Activated CD8-positive, alpha-beta memory T cell treated with anti-CD3 and anti-CD28 coated beads, Interleukin-2, amount 50 U/mL, for 48 hours (primary cell): ENCODE measurements at places on chromosomes 5 and 9.

GRCh38 chr5:137040641-137041340 lies 458.3 kb downstream of the SPOCK1 start:
- DNase-seq = no peak

DNA sequence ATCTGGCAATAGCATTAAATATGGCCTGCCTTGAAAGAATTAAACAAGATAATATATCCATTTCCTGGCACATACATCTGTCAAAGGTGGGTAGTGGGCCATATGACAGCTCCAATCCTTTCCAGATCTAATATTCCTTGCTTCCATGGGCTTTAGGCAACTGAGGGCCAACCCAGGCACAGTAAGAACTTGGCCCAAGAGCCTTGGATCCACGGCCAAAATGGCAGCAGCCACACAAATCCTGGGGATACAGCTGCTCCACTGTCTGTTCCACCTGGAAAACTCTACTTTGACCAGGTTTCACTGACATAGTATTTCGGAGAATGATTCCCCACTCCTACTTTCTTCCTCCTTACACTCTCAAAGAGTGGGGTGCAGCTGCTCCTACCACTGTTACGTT lies 13.3 kb downstream of the HAVCR1 start:
- DNase-seq = no peak

GRCh38 chr5:98941131-98941883 lies 12.5 kb upstream of the CHD1 start:
- DNase-seq = no peak

DNA sequence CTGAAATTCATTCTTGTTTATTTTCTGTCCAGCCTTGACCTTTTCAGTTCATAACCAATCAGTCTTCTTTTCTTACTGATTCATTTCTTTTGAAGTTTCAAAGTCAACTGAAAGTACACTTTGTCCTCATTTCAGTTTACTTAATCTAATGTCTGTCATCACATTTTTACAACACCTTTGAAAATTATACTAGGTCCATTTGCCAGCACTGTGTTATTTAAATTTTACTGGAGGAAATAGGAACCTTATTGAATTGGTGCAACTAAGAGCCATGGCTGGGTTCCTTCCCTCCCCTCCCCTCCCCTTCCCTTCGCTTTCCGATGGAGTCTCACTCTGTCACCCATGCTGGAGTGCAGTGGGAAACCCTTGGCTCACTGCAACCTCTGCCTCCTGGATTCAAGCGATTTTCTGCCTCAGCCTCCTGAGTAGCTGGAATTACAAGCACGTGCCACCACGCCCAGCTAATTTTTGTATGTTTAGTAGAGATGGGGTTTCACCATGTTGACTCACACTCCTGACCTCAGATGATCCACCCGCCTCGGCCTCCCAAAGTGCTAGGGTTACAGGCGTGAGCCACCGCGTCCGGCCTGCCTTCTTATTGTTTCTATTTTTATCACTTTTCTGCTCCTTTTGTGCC lies 6.3 kb downstream of the RMI1 start:
- DNase-seq = no peak

DNA sequence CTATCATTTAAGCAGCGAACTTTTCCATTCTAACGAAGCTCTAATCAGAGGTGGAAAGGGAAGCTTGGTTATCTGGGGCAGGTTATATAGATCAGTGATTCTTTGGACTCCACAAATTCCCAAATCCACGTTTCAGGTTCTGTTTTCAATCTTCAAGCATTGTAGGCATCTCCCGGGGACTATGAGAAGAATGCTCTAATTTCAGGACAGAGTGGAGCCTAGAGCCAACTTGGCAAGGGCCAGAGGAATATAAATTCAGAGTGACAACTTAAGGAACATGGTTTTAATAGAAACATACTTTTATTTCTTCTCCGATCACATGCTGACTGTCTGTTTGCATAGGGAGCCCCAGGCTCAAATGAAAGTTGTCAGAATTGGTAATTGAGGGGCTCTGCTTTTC lies 514.0 kb upstream of the KLF4 start:
- DNase-seq = no peak

DNA sequence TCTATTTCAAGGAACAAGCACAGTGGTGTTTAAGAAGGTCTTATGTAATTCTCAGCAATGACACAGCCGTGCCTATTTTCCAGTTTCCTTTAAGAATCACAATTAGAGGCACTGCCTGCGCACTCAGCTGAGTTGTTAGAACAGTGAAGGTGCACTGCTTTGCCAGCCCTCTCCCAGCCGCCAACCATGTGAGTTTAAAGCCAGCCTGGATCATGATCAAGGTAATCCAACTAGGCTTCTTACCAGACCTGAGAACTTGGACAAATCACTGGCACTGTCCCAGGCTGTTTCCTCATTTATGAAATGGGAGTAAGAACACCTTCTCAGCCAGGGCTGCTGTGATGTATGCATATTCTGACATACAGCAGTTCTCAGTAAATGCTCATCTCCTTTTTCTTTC lies 99.6 kb downstream of the ASTN2 start:
- DNase-seq = no peak

DNA sequence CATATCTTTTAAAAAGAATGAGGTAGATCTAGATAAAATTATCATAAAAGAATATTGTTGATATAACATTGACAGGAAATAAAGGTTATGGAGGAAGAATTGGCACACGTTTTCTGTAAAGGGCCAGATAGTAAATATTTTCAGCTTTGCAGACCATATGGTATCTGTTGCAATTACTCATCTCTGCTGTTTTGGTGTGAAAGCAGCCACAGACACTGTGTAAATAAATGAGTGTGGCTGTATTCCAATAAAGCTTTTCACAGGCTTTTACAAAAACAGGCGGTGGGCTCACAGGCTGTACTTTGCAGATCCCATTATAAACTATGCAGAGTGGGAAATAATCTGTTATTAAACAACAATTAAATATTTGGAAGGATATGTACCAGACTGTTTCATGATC lies 87.4 kb downstream of the SGCD start:
- DNase-seq = no peak

- DNase-seq = no peak
Observed at GRCh38 chr9:87513161-87513560, 15.5 kb downstream of the DAPK1 start.

- DNase-seq = no peak
Observed at GRCh38 chr5:155952486-155953089, 374.4 kb upstream of the SGCD start.

DNA sequence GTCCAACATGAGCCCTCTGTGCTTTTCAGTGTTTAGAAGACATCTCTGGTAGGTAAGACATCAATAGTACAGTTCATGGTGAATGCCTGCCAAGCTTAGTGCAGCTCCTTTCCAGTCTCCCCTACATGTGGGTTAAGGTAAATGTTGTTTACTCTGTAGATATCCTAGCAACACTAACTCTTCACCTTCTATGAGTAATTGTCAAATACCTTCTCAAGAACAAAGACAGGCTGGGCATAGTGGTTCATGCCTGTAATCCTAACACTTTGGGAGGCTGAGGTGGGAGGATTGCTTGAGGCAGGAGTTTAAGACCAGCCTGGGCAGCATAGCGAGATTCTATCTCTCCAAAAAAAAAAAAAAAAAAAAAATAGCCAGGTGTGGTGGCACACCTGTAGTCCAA lies 18.7 kb upstream of the RASGRF2 start:
- no peak for DNase-seq

- DNase-seq = no peak
Observed at GRCh38 chr5:87190687-87191086, 77.0 kb upstream of the RASA1 start.

- no peak for DNase-seq
Observed at GRCh38 chr5:35420200-35420599, 189.9 kb upstream of the PRLR start.
